ENCODE measurements at places on chromosomes 16 and 17. TPM values are rescaled to one million over a fixed set of nuclear protein-coding genes. Genes with fewer than 3 reads are reported as not detected.

C17orf78 gene
- not detected for total RNA-seq

SSTR5 gene
- not detected for total RNA-seq

SIRT7 gene
- total RNA-seq, result 98.5 TPM

TPSD1 gene
- not detected for total RNA-seq

SOX15 gene
- 124 TPM for total RNA-seq

TMEM204 gene
- not detected for total RNA-seq

CSH2 gene
- not detected for total RNA-seq

GPR142 gene
- total RNA-seq, result not detected

MT4 gene
- not detected for total RNA-seq

CTRB2 gene
- not detected for total RNA-seq

CLEC19A gene
- total RNA-seq, result 0.41 TPM

C16orf54 gene
- not detected for total RNA-seq

MPV17L gene
- not detected for total RNA-seq

RNF227 gene
- 3.1 TPM for total RNA-seq

DHRS7C gene
- total RNA-seq, result not detected

EPN3 gene
- total RNA-seq, result 22.8 TPM

C1QTNF8 gene
- not detected for total RNA-seq

MYH13 gene
- total RNA-seq, result not detected

RPH3AL gene
- total RNA-seq, result 29.4 TPM

HOXB2 gene
- 0.31 TPM for total RNA-seq

CACNG5 gene
- not detected for total RNA-seq

CCL11 gene
- not detected for total RNA-seq

TBC1D3E gene
- total RNA-seq, result not detected

HOXB8 gene
- total RNA-seq, result 0.70 TPM

KRTAP3-3 gene
- not detected for total RNA-seq

CIBAR2 gene
- total RNA-seq, result not detected

SEPTIN1 gene
- 6.7 TPM for total RNA-seq

NTN3 gene
- 0.87 TPM for total RNA-seq

CPHXL2 gene
- not detected for total RNA-seq

All from PC-9 (cell line).